ENCODE measurements at places on chromosomes 5 and 9.

- no peak for DNase-seq
Observed at GRCh38 chr9:92728831-92729734, 35.5 kb downstream of the BICD2 start.

DNA sequence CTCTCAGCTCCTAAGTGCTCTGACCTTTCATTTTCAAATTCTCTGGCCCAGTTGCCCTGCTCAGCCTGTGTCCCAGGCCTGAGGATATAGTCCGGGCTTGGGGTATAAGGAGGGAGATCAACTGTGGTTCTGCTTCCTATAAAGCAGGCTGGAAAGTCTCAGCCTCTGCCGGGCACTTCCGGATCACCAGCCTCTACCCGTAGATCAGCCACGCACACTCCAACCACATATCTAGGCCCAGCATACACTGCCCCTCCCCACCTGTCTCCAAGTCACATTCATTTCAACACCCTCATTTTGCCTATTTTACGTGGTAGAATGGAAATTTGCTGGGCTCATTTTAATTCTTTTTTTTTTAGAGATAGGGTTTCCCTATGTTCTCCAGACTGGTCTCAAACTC is 3.1 kb downstream of the ZER1 start:
- DNase-seq: no peak

- DNase-seq: no peak
Observed at GRCh38 chr9:3941758-3942157, 358.1 kb downstream of the GLIS3 start.

GRCh38 chr5:1014346-1014745 is 5.7 kb downstream of the NKD2 start:
- no peak for DNase-seq

GRCh38 chr5:63155310-63155631 is 576.7 kb downstream of the LRRC70 start:
- no peak for DNase-seq

DNA sequence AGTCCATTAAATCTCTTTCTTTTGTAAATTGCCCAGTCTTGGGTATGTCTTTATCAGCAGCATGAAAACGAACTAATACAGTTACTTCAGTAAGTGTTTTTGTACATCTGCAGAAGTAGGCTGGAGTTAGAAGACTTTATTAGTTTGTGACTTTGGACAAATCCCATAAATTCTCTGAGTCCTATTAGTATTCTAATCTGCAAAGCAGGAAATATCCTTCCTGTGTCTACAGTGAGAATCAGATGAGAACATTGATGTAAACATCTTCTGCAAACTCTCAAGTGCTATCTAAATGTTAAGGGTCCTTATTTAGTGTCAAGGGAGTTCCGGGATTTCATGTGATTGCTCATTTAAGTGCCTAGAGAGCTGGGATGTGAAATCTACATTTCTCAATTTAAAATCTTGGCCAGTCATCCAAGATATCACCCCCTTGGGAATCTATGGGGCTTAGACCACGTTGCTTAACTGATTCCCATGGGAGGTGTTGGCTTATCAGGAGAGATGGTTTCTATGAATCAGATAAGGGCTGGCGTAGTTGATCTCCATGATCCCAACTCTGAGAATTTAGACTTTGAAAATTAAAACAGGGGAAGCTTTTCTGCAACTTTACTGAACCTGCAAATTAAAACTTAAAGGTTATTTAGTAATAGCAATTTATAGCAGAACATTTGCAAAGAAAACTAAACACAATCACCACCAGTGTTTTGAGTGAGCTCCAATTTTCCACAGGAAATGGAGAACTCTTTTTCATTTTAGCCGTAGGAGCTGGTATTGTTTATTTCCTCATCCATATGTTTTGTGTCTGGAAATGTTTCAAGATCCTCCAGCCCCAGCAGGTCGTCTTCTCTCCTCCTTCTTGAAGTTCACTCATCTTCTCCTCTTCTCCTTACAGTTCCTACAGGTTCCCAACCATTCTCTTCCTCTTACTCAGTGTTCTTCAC is 241.6 kb upstream of the CD180 start:
- no peak for DNase-seq

DNA sequence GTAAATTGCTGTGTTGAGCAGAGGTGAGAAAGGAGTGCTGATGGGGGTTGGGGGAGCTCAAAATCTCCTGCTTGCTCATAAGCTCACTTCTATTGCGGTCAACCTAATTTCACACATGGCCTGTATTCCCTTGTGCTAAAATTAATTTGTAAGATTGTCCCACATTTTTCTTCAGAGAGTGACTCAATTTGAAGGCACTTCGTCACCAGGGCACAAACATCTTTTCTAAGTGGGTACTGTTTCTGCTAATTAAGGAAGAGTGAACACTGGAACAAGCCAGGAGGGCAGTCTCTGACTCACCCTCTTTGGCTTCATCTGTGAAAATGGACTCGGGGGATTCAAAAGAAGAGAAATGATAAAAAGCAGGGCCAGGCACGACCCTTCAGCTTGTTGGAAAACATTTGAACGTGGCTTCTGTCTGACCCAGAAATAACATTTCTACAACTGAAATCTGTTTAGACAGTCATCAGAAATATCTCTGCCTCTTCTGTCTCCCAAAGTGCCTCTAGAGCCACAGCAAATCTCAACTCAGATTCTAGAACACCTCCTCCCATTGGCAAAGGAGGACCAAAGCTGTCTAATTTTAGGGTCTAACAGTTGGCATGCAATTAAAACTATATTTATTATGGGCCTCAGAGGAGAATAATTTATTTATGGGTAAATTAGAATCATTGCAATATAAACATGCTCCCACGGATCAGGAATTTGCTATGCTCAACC is 49.8 kb downstream of the FEM1C start:
- DNase-seq: no peak

DNA sequence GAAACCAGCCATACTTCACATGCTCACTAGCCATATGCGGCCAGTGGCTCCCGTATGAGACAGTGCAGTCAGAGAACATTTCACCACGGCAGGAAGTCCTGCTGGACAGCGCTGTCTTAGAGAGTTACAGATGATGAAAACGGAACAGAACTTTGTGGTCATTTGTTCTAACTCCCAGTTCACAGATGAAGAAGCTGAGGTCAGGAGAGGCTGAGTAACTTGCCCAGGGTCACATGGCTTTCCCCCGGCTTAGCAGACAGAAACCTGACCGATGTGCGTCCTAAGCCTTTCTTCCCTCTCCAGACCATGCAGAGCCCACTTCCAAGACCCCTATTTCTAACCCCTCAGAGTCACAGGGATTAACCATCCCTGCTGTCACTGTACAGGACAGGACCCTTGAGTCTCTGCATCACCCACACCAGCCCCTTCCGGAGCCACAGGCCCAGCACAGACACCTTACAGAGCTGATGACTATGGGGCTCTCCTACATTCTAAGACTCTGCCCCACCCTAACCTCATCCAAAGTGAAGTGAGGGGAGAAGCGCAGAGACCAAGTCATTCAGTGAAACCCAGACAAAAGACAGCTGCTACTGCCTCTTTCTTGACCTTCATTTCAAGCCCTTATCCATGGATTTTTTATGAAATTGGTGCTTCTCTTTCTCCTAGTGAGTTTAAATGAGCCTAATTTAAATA is 86.9 kb downstream of the PTPN3 start:
- DNase-seq: no peak

- DNase-seq: no peak
Observed at GRCh38 chr5:64364426-64364825, 141.4 kb upstream of the RGS7BP start.

DNA sequence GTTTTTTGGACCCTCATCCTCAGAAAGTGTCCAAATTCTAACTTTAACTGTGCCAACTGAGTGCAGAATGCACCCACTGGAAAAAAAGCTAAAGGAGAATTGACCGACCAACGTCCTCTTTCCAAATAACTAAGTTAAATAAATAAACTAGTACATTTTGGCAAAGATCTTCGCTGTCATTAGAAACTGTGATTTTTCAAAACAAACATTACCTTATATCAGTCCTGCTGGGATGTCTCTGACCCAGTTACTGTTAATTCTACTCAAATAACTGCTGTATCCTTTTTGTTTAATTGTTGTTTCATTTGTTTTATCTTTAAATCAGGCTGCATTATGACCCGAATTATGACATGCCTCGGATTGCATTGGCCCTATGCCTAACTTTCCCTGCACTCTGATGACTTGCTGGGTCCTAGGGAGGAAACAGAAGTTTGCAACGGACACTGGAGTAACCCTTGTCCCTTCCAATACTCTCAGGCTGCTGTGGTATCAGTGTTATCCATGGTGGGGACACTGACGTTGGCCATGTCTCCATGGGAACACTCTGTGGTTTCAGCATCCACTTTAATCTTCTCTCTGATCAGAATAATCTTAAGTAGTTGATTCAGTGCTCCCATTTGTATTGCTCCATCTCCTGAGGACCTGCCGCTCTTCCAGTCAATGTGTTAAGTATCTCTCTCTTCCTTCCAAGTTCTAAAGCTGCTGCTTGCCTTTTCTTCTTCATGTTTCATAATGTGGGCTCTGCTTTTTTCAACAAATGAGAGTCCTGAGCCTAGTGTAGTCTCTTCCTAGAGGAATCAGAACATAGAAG is 11.1 kb upstream of the IFNA5 start:
- DNase-seq: no peak

DNA sequence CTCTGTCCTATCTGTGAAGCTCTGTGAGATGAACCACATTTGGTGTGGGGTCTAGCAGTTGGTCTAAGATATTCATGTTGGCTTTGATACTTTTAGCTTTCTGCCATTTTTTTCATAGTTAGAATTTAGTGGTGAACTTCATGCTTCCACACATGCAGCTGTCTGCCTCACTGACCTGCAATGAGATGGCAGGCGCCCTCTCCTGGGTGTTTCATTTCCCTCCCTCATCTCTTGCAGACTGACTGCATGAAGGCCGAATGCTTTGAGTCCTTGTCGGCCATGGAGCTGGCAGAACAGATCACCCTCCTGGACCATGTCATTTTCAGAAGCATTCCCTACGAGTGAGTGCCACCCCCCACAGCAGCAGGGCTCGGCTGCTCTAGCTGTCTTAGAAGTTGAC is 26.1 kb upstream of the CKMT2 start:
- DNase-seq: no peak

DNA sequence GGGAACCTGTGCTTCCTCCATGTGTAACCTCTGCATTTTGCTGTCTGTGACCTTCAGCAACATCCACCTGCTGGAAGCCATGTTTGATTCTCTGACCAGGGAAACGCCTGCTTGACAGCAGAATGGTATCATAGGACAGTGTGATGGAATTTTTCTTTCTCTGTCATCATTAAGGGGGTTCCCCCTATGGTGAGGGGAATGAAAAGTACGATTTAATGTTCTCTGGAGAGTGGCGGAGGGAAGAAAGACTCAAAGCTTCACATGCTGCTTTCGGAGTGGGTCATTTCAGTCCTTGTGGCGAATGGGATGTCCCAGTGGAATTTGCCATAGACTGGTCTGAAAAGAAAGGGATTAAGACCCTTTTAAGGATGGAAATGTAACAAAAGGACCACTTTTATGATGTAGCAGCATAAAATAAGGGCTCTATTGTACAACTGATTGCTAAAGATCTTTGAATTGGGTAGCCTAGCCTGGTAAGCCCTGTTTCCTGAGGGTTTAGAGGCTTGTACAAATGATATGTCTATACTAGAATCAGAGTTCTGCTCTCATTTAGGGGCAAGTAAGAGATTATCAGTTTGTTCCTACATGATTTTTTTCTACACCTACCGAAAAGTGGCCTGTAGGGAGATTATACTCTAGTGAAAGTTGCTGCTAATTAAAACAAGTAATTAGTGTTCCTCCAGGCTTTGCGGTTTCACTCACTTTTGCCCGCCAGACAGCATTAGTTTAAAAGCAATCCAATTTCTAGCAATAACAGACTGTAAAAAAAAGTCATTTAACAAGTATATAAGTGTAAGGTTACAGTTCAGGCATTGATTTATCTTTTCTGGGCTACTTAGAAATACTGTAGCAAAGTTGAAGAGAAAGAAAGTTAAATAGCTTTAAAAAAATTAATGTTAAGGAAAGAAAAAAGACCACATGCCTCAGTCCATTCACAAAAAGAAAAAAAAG is 904.5 kb downstream of the NR2F1-AS1 start:
- no peak for DNase-seq

GRCh38 chr9:107540164-107540561 is 50.6 kb upstream of the KLF4 start:
- DNase-seq: no peak

- DNase-seq: no peak
Observed at GRCh38 chr9:85931495-85931894, 9.5 kb upstream of the NAA35 start.

DNA sequence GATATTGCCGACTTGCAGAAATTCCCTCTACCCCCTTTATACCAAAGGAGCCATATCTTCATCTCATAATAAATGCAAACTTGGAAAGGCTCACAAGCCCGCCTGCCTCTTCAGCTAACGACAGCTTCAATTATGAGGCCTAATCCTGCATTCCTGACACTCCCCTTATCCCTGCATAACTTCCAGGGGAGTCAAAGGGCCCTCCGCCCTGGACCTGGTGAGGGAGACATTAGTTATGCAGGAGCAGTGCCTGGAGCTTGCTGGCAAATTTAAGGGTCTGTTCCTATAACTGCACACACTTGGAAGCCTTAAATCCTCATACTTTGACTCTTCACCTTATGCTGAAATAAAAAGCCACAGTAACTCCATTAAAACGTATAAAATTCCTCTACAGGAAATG is 617.9 kb downstream of the BNC2 start:
- no peak for DNase-seq

DNA sequence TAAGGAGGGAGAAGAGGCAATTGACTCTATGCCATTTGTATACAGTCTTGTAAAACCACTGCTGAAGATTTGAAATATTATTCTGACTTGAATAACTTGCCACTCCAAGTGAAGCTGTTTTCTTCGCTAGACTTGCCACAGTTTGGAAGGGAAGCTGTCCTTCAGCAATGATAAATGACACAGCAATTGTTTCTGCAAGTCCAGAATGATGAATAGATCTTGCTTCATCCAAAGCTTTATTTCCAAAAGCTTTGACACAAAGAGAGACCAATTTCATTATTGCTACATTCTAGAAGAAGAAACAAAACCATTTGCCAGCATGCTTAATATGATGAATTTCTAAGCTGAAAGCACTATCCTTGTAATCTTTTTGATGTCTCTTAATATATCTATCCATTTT is 73.7 kb downstream of the ZNF366 start:
- DNase-seq: no peak

GRCh38 chr5:177431317-177432142 is 5.1 kb downstream of the GRK6 start:
- DNase-seq: peak; percentile 59

- no peak for DNase-seq
Observed at GRCh38 chr9:96158147-96158546, 143.8 kb downstream of the HSD17B3 start.

DNA sequence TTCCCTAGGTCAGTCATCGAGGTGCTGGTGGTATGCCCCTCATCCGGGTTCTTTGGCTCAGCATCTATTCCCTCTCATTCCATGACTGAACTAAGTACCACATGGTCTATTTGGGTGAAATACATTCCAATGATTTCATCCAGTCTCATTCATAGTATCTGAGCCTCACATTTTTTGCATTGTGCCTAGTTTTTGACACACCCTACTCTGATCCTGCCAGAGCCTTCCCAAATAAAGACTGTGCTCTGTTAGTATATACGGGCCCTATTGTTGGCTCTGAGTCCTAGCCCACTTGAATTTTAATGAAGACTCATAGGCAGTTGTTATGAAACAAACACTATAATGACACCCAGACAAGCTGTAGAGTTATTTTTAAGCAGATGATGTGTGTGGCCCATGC is 740.7 kb downstream of the CETN3 start:
- no peak for DNase-seq

Data from CD4-positive, alpha-beta T cell treated with Interleukin-15 for 4 hours (primary cell).